ENCODE measurements at places on chromosomes 12 and 14. TPM values are rescaled to one million over a fixed set of nuclear protein-coding genes. Genes with fewer than 3 reads are reported as not detected.

Gene LMO3
- 171 TPM for total RNA-seq

- H3K4me3 ChIP-seq: no peak overlapping the region
- no peak for DNase-seq
- no peaks in the 10 kb centered on the region for H3K36me3 ChIP-seq
- H3K27ac ChIP-seq: no peak overlapping the region
Observed at GRCh38 chr14:49512147-49512551, 74.0 kb downstream of the RPS29 start.

- H3K4me1 ChIP-seq: no peaks in the 10 kb centered on the region
- H3K27ac ChIP-seq: no peak overlapping the region
- DNase-seq: peak; percentile 75
- no peaks in the 10 kb centered on the region for H3K36me3 ChIP-seq
- H3K27me3 ChIP-seq: no peaks in the 10 kb centered on the region
Observed at GRCh38 chr12:9039397-9039977, 50.1 kb downstream of the KLRG1 start.

DNA sequence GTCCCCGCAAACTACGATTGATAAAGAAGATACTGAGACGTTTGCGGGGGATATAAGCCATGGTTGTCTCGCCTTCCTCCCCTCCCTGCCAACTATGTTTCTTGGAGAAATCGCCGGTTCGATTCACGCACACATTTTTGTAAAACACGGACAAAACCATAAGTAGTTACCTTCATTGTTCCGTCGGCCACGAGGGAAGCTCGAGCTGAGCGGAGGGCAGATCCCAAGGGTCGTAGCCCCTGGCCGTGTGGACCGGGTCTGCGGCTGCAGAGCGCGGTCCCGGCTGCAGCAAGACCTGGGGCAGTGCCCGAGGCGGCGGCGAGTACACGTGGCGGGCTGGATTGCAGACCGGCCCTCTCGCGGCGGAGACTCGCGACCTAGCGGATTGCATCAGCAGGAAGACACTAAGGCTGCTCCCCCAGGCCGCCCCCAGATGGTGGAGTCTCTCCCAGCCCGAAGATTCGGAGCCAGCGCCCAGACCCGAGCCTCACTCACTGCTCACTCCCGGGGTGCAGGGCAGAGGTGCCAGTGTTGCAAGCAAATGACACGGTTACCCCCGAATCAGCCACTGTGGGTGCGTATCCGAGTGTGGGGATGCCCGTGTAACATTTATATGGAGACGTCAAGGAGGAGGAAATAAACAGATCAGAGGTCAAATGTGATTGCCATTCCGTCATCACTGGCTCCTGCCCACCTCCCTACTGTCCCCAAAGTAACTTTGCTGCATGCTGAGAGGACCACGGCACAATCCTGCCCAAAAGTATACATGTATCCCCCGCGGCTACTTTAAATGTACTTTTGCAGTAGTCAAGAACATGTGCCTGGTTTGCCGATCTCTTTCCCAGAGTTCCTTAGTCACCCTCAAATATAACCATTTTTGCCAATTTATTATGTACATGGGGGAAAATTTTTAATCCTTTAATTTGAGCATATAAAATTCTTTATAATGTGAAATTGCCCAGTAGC, at the start of gene BCAT1:
TSS of gene BCAT1 (minus strand) at position 345 of the 966 bp plus-strand sequence. CDS start at position 176, 169 bp downstream.
- no peaks in the 10 kb centered on the region for H3K36me3 ChIP-seq
- H3K4me1 ChIP-seq: peaks cover 6% of the 10 kb centered on the region
- no peaks in the 10 kb centered on the region for H3K27me3 ChIP-seq
- DNase-seq: peak; percentile 81
